ENCODE measurements at places on chromosomes 1 and 21.
A peak's percentile ranks its signal among the peaks of the same experiment; 100 is the strongest.

DNA sequence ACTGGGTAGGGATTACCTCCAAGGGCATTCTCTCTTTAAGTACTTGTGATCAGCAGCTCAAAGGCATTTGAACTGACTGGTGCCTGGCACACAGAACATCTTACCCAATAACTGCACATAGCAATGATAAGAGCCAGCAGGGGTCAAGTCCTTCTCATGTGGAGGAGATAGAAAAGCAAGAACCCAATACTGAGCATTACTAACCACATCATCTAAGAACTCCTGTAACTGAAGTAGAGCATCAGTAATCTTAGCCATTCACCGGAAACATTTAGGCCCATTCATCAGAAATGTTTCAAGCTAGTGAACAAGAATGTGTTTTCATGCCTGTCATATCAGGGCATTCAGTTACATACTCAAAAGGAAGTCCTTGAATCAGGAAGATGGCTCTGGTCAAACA is 33.6 kb upstream of the THEM4 start:
- no peak for DNase-seq

DNA sequence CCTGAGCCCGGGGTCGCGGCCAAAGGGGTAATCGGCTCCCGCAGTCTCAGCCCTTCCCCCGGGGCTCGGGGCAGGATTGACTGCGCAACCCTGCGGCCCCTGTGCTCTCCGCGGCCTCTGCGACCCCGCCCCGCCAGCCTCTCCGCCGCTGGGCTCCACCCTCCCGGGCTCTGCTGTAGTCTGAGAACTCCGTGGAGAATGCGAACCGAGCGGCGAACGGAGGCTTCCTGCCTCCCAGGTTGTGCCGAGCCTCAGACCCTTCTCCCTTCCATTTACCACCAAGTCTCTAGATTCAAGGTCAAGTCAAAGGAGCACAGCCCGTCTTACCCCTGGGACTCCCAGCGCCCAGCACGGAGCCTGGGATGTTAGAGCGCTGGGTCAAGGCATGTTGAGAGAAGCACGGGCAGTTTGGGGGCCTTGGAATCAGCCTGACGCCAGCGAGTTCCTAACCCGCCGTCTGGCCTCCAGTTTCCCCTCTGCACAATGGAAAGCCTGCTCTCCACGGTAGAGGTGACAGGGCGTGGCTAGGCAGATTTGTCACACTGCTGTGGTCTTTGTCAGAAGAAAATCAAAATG is 3.0 kb downstream of the ATP2B4 start:
- peak; percentile 32 for DNase-seq

GRCh38 chr1:209045331-209046057 is 538.0 kb upstream of the CAMK1G start:
- no peak for DNase-seq

DNA sequence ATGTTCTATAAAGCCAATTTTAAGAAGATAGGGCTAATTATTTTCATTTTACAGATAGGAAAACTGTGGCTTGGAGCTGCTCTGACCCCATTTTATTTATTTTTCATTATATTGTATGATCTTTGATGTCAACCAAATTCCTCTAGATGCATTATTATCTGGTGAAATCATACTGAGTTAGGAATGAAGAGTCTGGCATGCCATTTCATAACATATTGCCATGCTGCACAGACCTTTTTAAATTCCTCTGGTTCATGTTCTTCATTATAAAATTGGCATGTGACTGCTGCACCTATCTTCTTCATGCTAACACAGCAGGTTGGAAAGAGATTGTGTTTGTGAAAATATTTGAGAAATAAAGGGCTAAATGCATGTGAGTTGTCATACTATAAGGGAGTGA is 12.7 kb downstream of the PRRX1 start:
- DNase-seq = no peak

- DNase-seq = peak; percentile 19
Measured at GRCh38 chr1:59214248-59215208, 82.4 kb upstream of the FGGY start.

DNA sequence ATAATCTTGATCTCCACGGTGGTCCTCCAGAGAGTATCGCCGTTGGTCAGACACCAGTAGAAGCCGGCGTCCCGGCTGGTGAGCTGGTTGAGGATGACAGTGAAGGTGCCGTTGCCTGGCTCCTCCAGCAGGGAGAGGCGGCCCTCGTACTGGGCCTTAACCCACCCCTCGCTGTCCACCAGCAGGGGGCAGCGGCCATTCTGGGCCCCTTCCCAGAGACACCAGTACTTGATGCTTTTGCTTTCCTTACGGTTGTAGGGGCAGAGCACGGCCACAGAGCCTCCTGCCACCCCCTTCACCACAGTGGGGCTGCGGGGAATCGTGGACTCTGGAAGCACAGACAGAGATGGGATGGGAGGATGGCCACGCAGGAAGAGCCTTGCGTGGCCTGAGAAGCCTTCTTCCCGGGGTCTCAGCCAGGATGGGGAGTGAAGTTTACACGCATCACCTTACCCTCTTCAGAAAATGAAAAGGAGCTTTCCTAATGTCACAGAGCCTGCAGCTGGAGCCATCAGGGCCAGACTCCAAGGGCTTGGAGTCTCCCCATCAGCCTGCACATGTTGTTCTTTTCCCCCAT is 10.7 kb downstream of the PIGR start:
- DNase-seq = peak; percentile 61

DNA sequence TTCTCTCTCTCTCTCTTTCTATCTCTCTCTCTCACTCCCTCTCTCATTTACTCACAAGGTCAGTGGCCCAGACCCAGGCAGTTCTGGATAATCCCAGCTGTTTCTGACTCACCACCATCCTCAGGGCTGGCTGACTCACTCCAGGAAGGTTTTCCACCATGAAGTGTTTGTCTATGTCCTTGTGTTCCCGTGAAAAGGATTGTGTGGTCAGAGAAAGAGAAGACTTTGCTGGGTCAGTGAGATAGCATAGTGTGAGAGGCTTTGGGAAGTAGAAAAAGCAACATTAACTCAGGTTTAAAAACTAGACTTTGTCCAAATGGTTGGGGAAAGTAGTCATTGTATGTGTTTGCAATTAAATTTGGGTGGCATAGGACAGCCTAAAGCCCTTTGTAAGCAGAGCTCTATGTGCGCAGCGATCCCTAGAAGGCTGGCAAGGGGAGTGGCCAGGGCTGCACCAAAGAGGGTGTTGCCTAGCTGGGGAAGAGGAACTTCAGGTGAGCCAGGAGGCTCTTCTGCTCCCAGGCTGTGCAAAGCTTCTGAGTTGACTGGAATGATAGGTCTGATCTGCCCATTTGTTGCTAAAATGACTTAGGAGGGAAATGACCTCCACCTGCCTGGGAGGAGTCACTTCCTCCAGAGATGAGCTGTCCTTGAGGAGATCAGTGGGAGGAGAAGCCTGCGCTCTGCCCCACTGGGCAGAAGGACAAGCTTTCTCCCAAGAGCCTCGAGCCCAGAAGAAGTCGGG is 4.9 kb upstream of the CAPN2 start:
- no peak for DNase-seq

GRCh38 chr21:27564684-27565301 is 597.9 kb upstream of the ADAMTS5 start:
- no peak for DNase-seq

DNA sequence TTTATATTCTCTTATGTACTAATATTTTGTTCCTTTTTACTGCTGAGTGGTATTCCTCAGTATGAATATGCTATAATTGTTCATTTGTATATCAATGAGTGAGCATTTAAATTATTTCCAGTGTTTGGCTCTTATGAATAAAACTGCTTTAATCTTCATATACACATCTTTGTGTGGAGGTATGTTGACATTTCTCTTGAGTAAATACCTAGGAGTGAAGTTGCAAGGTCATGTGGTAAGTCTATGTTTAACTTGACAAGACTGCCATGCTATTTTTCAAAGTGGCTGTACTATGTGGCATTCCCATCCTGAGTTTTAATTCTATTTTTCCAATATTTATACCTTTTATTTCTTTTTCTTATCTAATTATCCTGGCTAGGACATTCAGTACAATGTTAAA is 124.2 kb downstream of the ADSS2 start:
- no peak for DNase-seq

- DNase-seq = no peak
Measured at GRCh38 chr1:232249339-232249738, 380.6 kb downstream of the SIPA1L2 start.

DNA sequence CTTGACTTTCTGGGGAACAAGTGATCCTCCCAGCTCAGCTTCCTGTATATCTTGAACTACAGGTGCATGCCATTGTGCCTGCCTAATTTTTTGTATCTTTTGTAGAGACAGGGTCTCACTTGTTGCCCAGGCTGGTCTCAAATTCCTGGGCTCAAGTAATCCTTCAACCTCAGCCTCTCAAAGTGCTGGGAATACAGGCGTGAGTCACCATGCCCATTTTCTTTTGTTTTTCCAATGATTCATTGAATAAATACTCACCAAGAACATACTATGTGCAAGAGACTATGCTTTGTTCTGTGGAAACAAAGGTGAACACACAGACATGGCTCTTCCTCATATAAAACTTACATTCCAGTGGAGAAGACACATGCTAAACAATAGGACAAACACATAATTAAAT is 407.8 kb upstream of the DAB1 start:
- no peak for DNase-seq

- no peak for DNase-seq
Measured at GRCh38 chr1:15296585-15297321, 49.7 kb downstream of the FHAD1 start.

DNA sequence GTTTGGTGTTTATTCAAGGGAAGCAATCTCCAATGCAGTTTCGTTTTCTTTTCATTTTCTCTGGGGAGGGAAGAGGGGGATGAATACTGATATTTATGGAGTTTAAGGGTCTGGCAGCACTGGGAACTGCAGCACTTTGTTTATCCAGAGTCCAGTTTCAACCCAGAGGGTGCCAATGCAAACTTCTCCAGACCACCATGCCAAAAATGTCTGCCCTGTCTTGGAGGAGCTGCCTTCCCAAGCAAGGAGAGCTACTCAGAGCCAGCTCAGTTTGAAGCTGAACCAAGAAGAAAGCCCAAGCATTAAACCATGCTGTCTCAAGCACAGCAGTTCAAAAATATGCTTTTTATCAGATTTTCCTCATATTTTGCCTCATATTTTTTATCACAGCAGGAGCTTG is 589.7 kb downstream of the LMO4 start:
- DNase-seq = no peak

DNA sequence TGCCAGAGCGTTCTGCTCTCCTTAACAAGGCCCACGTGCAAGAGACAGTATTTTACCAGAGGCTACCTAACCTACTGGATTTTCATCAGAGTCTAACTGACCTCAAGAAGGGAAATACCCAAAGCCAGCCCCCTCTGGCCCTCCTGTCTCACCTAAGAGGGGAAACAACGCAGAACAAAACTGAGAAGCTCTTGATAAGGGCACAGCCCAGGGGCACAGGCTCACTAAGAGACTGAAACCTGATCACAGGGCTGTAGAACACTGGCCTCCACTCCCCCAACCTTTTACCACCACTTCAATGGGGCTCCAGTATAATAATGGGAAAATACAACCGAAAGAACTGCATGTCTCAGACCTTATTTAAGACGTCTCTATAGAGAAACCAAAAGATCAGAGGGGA is 449.5 kb upstream of the CAMK1G start:
- DNase-seq = no peak

DNA sequence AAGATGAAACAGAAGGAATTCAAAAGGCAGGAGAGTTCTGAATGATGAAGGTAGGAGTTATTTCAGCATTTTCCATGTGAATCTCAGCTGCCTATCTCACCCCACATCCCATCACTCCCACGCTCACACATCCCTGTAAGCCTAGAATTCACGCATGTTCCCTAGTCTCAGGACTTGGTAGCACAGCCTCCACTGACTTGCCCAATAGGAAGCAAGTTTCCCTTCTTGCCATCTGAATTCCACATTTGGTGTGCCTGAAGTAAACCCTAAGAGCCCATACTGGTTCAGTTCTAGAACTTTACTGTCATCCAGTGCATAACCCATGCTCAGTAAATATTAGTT is 56.6 kb downstream of the STYXL2 start:
- no peak for DNase-seq

DNA sequence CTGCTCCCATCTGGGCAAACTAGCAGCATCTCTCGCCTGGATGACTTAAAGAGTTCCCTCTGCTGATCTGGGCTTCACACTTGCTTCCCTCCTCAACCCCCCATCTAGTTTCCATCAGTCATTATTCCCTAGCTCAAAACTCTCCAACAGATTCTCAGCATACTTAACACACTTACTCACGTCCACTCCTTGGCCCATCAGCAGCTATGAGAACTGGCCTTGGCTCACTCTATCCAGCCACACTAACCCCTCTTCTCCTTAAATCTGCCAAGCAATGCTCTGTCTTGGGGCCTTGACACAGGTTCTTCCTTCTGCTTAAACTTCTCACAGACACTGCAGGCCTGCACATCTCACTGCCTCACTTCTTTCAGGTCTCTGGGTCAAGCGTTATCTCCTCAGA is 41.6 kb downstream of the GNG12 start:
- no peak for DNase-seq

DNA sequence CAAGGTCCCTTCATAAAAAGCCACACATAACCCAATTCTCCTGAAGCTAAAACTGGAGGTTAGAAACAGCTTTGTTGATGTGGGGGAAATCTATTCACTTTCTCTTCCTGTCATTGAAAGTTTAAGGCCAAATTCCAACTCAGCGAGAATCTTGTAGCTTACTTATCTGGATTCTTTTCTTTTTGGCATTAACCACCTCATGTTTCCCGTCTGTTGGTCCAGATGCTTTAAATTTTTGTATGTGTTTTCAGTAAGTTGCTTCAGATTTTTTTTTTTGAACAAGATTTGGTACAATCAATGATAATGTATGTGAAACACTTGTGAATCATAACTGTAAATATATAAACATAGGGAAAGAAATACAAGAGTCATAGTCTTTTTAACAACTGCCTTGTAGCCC is 33.7 kb upstream of the NEK7 start:
- DNase-seq = no peak

- DNase-seq = no peak
Measured at GRCh38 chr1:212315907-212316306, 30.7 kb downstream of the PPP2R5A start.

GRCh38 chr1:203509135-203509534 is 15.2 kb downstream of the OPTC start:
- no peak for DNase-seq

GRCh38 chr1:119674835-119675289 is 26.8 kb upstream of the ZNF697 start:
- DNase-seq = no peak

DNA sequence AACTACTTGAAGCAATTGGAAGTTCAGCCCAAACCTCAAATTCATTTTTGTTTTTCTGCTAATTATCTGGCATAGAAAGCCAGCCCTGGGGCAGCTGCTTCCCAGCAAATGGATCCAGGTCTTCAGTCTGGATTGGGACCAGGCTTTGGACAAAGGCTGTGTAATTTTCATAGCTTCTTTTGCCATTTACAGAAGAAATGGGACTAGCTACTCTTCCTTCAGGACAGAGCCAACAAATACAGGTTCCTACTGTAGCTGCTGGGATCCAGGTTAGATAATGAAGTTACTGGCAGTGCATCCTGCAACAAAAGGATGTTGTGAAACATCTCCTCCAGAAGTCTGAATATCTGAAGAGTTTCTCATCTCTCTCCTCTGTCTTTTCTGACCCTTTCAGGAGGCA is 171.5 kb upstream of the CAMK1G start:
- DNase-seq = no peak

All from progenitor cell of endocrine pancreas (in vitro differentiated cells).